ENCODE measurements at places on chromosomes 5 and 9.
A peak's percentile ranks its signal among the peaks of the same experiment; 100 is the strongest.

DNA sequence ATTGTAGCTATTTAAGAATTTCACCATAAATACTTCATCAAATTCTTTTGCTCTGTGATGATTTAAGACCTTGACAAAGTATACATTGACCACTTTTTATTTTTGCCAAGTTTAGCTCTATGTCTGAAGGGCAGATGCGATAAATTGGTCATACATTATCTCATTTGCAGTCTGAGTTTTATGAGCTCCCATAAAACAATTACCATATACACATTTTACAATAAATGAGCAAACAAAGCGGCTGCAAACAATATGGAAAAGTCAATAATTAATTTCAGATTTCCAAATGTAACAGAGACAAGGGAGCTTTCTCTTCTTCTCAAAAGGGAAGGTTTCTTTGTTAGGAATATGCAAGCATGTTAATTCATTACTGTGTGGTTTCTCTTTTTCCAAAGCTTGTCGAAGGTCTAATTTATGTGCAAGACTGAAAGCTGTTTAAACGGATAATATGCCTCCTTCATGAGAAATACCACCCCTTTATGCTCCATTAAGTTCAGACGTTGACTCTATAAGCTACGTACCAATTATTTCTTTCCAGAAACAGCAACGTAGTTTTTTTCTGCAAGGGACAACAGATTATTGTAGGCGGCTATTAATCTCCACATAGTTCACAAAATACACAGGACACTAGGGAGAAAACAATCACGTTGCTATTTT lies 7.0 kb upstream of the IZUMO3 start:
- no peak for DNase-seq

- no peak for DNase-seq
Observed at GRCh38 chr9:126532019-126532462, 81.7 kb upstream of the LMX1B start.

GRCh38 chr5:10987276-10987924 lies 226.4 kb upstream of the DAP start:
- no peak for DNase-seq

- no peak for DNase-seq
Observed at GRCh38 chr5:116922532-116922931, 347.9 kb upstream of the SEMA6A start.

DNA sequence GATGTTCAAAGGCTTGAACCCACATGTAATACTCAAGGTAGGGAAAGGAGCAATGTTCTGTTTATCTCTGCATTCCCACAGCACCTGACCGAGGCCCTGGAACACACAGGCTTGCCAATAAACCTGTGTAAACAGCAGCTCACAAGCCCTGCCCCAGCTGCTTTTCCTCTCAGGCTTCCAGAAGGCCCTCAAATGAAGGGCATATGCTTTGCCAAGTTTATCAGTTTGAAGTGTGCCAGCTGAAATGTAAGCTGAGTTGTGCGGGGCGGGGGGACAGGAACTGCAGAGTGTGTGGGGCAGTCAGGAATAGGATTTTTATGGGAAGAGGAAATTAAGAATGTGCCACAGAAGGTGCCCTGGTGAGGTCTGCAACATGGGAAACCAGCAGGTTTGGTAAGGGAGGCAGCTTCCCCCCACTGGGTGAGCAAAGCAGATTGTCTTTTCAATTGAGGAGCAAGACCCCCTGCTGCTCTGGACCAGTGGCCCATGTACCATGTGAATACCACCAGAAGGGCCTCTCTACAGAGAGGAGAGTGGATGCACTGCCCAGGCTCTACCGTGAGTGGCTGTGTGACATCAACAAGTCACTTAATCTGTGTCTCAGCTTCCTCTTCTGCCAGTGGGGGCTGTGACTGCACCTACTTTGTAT lies 194.8 kb downstream of the SPOCK1 start:
- DNase-seq, result no peak

- no peak for DNase-seq
Observed at GRCh38 chr9:136329211-136329627, 1.9 kb downstream of the GPSM1 start.

DNA sequence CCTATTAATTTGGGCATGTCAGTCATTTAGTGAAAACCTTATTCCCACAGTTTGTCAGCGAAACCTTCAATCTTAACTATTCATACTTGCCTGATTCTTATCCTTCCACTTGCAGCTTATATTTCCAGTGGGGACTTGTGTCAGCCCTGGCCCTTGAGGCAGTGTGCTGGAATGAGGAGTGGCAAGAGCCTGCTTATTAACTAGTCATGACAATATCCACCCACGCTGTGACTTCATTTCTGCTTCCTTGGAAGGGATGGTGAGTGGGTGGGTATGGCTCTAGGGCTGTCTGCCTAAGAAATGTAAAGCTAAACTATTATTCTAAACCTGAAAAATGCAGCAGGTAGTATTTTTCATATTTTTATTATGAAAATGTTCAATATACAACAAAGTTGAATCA lies 34.0 kb upstream of the LURAP1L start:
- DNase-seq, result no peak

DNA sequence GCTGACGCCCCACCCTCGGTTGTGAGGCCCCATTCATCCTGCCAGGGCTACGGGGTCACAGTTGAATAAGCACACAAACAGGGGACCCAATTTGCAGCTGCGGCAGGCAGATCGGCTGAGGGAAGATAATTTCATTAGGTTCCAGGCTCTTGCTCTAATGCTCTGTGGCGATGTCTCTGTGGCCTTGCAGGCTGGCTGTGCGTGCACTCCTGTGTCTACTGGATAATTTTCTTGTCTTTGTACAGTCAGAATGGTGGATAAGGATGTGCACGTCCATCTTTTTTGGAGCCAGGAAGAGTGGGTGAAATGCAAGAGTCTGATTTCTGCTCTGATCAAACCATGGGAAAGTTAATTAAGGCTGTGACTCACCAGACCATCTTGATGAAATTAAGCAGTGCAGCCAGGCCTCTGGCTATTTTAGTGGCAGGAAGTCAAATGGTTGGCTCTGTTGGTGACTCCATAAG lies 39.2 kb downstream of the NSG2 start:
- DNase-seq, result no peak

GRCh38 chr5:2801577-2802525 lies 50.4 kb upstream of the IRX2 start:
- no peak for DNase-seq

- no peak for DNase-seq
Observed at GRCh38 chr9:98317134-98317857, 61.8 kb upstream of the TBC1D2 start.

- DNase-seq, result no peak
Observed at GRCh38 chr9:124182741-124183140, 75.0 kb upstream of the NEK6 start.

DNA sequence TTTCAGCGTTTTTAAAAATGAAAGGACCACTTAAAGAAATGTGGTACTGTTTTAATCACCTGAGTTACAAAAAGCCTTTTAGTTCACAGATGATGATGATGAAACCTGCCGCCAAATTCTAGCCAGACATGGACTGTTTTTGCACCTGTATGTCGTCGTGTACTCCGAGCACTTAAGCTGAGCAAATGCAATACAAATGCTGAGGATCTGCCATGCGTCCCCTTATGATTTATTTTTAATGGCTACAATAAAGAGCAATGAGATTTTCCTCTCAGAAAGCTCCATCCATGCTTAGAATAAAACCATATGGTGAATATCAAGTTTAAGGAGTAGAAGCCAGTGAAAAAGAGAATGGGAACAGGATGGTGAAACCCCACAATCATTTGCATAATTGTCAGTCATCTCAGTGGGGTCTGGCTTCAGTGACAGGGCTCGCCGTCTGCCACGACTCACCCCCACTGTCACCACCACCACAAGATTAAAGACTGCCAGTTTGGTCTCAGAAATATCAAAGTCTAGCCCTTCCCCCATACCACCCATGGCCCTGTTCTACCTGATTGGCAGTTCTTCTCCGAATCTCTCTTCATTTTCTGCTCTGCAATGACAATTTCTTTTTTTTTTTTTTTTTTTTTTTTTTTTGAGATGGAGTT lies 159.9 kb downstream of the GOLPH3 start:
- no peak for DNase-seq

- DNase-seq, result no peak
Observed at GRCh38 chr5:40570408-40571129, 109.1 kb upstream of the PTGER4 start.

DNA sequence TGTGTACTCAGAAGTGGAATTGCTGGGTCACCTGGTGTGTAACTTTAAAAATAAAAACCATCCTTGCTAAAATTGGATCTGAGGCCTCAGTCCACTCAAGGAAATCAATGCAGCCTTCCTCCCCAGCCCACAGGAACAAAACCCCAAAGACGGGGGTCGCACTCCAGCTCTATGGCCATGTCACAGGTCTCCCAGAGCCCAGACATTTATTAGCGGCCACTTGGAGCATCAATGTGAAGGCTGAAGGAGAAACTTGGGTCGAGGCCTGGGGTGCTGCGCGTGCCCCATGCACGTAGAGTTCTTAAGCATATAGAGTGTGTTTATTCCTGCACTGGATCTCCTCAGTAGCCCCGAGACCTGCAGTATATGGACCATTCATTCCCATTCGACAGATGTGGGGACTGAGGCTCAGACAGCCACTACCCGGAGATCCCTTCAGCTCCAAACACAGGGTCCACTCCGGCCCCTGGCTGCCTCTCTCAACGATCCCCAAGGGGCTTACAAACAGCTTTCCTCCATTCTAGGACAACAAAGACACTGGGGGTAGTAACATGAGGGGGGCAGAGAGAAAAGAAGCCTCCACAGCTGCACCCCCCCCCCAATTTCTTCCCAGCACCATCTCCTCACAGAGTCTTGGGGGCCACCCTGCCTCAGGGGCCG lies 14.3 kb upstream of the OLFM1 start:
- peak; percentile 26 for DNase-seq

- no peak for DNase-seq
Observed at GRCh38 chr5:54743997-54744788, 226.6 kb downstream of the SNX18 start.

GRCh38 chr5:178993955-178994579 lies 1.1 kb downstream of the GRM6 start:
- DNase-seq, result no peak

GRCh38 chr5:178198706-178199105 lies 5.6 kb upstream of the HNRNPAB start:
- no peak for DNase-seq

Measured in RWPE2 (cell line).